Activated CD4-positive, alpha-beta T cell treated with anti-CD3 and anti-CD28 coated beads, Interleukin-2, amount 10 ng/mL, durations not matched to agents 7 days and 5 days (primary cell): ENCODE measurements at places on chromosomes 6 and 20. TPM values are rescaled to one million over a fixed set of nuclear protein-coding genes. Genes with fewer than 3 reads are reported as not detected.

DNA sequence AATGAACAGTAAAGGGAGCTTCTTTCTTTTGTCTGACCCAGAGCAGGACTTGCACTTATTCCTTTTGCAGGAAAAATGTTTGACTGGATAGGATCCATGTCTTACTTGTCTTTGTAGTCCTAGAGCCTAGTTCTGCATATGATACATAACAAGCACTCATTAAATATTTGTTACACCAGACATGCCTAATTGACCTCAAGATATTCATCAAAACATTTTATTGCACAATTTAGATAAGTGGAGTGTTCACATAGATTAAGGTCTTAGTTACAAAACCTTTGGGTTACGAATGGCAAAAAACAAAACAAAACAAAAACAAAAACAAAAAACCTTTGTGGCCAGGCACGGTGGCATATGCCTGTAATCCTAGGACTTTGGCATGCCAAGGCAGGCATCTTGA lies 735.8 kb upstream of the NRSN1 start:
- no peak for DNase-seq

DNA sequence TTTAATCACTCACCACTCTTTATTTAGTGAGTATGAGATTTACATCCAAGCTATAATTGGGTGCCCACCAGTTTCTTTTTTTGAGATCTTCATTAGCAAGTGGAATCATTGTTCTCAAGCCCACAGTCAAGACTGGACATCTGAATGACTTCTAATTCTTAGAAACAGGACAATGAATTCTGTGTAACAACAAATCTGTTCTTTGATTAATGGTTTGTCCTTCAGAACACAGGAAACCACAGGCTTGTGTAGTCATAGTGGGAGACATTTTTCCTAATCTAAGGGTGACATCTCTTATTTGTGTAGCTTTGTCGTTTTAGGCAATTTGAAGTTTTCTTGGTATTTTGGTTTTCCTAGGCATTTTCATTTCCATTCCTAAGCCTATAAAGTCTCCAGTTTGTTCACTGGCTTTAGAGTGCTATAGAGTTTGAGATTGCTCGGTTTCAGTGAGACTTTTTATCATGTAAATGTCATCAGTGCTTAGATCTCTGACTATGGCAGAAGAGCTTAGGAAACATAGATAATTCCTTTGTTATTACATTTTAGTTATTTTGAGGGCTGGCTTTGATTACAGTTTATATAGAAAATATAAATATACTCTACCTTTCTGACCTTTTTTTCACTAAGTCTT lies 903.9 kb upstream of the MAP3K7 start:
- no peak for DNase-seq

GRCh38 chr6:16338577-16339264 lies 100.3 kb downstream of the GMPR start:
- no peak for DNase-seq

DNA sequence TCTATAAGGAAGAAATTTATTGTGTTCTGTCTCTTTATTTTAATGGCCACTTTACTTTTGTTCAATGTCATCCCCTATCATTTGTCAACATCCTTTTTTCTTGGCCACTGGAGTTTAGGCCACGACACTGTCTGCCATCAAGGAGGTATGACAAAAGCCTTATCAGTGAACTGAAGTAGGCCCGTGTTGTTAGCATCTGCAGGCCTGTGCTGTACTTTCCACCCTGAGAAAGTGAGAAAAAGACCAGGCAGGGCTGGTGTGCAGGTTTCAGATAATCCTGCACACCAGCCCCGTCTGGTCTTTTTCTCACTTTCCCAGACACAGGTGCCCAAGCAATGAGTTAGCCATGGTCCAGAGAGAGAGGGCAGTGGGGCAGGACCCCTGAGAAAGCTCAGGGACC lies 57.6 kb downstream of the GOPC start:
- DNase-seq, result no peak

- DNase-seq, result no peak
Observed at GRCh38 chr6:43547222-43547621, 28.6 kb downstream of the XPO5 start.

DNA sequence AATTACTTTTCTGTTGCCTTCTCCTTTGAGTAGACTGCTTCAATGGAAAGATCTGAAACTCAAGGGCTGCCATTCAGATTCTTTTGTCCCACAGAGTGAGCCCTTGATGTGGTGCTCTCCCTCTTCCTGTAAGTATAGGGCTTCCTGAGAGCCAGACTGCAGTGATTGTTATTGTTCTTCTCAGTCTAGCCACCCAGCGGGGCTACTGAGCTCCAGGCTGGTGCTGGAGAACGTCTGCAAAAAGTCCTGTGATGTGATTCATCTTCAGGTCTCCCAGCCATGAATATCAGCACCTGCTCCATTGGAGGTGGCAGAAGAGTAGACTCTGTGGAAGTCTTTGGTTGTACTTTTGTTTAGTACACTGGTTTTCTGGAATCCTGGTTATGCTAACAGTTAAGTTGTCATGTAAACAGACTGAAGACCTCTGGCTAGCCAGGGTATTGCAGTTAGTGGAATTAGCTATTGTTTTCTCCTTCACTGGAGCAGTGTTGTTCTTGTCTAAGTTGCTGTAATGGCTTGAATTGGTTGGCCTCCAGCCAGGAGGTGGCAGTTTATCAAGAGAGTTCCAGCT lies 240.9 kb downstream of the COL12A1 start:
- no peak for DNase-seq

DNA sequence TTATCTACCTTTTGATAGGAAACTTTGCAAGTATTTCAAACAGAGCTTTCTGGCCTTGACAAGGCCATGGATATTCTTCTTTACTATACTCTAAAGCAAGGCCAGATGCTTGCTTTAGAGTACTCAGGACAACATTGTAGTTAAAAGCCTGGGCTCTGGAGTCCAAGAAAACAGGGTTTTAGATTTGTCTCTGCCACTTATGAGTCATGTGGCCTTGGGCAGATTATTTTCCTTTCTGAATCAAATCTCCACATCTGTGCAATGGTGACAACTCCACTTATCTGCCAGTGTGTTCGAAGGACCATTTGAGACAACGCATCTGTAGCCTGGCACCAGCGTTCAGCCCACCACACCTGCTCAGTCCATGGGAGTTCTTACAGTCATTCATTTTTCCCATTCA lies 265.9 kb upstream of the RIN2 start:
- no peak for DNase-seq

- no peak for DNase-seq
Observed at GRCh38 chr6:129493354-129493902, 216.5 kb downstream of the ARHGAP18 start.

GRCh38 chr20:33539129-33539528 lies 49.2 kb downstream of the CBFA2T2 start:
- no peak for DNase-seq

GRCh38 chr20:46984405-46984804 lies 89.8 kb downstream of the EYA2 start:
- no peak for DNase-seq

DNA sequence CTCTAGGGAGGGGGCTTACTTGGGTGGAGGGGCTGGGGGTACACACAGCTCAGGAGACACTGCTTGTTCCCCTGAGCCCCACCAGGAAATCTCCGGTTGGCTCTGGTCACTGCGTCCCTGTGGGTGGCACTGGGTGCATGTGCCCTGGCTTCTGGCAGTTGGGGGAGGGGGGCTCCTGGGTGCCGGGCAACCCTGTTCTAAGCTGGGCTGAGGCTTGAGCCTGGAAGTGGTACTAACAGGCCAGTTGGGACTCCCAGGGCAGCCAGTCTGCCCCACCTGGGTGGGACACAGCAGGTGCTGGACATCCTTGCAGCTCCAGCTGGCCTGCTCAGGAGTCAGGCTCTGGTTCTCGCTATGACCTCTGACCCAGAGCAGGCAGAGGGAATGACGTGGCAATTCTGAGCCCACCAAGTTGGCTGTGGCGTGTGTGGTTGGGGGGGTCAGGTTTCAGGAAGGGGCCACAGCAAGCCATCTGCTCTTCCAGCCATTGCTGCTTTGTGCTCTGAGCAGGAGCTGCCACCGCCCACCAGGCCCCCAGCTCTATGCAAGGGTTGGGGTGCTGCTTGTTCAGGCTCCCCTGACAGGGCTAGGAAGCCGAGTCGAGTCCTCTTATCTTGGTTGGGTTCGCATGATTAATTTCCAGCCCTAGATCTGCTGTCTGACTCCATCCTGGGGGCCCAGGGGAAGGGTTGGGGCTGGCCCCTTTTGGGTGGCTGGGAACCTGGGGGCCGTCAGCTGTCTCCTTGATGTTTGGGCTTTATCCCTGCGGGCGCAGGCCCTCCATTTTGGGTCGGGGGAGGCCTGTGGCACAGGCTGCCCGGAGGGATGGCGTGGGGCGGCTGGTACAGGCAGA lies 590 bp downstream of the C20orf204 start:
- no peak for DNase-seq

DNA sequence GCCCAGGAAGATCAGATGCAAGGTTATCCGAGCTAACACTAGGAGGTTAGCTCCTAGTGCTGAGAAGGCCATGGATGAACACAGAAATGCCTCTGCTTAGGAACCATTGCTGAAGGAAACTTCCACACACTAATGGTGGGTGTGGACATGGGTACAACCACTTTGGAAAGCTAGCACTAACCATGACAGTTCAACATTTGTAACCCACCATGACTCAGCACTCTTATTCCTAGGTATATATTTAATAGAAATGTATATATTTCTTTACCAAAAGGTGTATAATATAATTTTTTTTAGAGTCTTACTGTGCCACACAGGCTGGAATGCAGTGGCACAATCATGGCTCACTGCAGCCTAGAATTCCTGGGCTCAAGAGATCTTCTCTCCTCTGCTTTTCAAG lies 85.3 kb upstream of the BTBD3 start:
- no peak for DNase-seq

DNA sequence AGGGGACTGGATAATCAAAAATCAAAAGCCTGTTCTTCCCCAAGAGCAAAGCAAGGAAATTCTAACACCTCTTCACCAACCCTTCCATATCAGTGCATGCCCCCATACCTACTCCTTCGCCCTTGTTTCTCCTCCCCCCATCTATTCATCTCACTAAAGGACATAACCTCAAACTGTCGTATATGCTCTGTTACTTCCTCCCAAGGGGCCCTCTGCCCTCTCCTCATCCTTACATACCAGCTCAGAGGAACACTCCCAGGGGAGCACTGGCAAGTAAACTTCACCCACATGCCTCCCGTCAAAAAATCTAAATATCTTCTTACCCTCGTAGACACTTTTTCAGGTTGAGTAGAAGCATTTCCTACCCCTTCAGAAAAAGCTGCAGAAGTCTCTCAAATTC lies 9.4 kb upstream of the ADTRP start:
- DNase-seq, result no peak

GRCh38 chr6:148415511-148416260 lies 73.0 kb downstream of the SASH1 start:
- no peak for DNase-seq

DNA sequence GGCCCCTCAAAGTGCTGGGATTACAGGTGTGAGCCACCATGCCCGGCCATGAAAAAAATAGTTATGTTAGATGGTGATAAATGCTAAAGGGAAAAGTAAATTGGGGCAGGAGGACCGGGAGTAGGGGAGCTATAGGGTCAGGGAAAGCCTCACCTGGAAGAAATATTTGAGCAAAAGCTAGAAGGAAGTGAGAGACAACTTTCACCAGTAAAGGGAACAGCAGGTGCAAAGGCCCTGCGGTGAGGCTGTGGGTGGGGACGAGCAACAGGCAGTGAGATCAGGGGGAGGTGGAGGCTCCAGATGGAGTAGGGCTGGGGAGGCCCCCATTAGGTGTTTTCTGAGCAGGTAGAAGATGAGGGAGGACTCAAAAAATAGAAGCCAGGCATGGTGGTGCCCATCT lies 16.0 kb downstream of the BCAS4 start:
- DNase-seq, result no peak

- DNase-seq, result no peak
Observed at GRCh38 chr20:2887715-2888114, 14.4 kb downstream of the PTPRA start.

DNA sequence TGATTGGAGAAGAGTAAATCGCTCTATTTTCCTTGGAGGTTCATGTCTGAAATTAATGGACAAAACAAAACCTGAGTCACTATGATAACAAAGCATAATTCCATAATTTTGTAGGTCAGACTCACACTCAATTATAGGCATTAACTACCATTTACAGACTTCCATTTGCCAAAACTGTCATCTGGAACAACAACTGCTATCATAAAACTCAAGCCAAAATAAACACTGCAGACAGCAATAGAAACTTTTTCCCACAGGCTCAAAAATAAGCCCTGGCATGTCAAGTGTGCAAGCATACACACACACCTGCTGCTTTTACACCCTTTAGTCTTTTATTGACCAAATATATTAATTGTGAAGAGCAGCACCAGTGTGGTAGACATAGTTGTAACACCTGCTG lies 7.1 kb downstream of the MRPS10 start:
- DNase-seq, result no peak

DNA sequence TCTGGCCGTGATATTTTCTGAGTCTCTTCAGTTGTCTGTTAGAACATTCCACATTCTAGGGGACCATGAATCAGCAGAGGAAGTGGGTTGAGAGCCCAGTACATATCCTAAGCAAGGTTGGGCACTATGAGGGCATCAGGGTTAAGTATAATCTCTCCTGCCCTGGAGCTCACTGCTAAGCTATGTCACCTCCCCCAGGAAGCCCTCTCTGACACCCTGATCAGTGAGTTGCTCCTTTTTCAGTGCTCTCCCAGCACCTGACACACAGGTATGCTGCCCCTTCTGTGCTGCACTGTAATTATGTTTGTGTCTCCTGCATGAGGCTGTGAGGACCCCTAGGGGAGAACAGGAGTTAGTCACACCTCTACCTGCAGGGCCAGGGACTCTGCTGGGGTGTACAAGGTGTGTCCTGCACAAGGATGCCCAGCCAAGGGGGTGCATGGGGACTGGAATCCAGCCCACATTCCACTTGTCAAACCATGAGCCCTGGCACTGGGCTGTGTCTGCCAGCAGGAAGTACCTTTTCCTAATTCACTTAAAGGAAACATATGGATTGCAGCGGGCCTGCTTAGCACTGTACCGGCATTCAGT lies 3.9 kb downstream of the RAB44 start:
- DNase-seq, result no peak

DNA sequence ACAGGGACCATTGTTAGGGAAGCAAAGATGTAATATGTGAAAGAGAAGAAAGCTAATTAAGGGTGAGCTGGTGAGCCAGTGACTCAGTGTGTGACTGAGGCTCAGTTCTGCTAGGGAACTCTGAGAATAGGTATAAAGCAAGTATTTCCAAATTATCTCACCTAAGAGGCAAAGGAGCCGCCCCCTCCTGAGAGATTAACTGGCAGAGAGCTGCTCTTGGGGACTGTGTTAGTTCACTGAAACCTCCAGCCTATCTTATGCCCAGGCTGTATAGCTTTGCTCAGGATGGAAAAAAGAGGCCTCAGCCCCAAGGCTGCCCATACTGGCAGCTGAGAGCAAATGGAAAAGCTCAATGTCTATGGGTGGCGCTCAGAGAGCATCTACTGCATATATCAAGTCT lies 152.0 kb downstream of the PAK5 start:
- no peak for DNase-seq

PCK1 gene
- total RNA-seq, result not detected

SEMG1 gene
- total RNA-seq, result not detected

GRM1 gene
- total RNA-seq, result not detected

MATN4 gene
- 0.25 TPM for total RNA-seq

JPH2 gene
- not detected for total RNA-seq

C2 gene
- 1.3 TPM for total RNA-seq

AFDN gene
- 20.6 TPM for total RNA-seq

HLA-DRB1 gene
- total RNA-seq, result 51.4 TPM

SNPH gene
- 7.3 TPM for total RNA-seq

MACROD2 gene
- total RNA-seq, result not detected

NPEPL1 gene
- 30.7 TPM for total RNA-seq

PEX3 gene
- 16.9 TPM for total RNA-seq
